ENCODE measurements at places on chromosomes 16 and 17. TPM values are rescaled to one million over a fixed set of nuclear protein-coding genes. Genes with fewer than 3 reads are reported as not detected.

SPATA22 gene
- not detected for total RNA-seq

SCNN1B gene
- 0.48 TPM for total RNA-seq

PRRT2 gene
- total RNA-seq: not detected

PYY gene
- 2.1 TPM for total RNA-seq

PRSS27 gene
- under 0.01 TPM for total RNA-seq

FA2H gene
- total RNA-seq: 1.9 TPM

GAS2L2 gene
- total RNA-seq: 0.24 TPM

SMPD3 gene
- not detected for total RNA-seq

CPHXL2 gene
- total RNA-seq: not detected

HSPB9 gene
- total RNA-seq: not detected
